ENCODE measurements at places on chromosomes 3 and 15. TPM values are rescaled to one million over a fixed set of nuclear protein-coding genes. Genes with fewer than 3 reads are reported as not detected.

- DNase-seq = no peak
- peaks cover under 1% of the 10 kb centered on the region for H3K4me1 ChIP-seq
- H3K27ac ChIP-seq = no peak overlapping the region
- H3K4me3 ChIP-seq = no peak overlapping the region
- no peaks in the 10 kb centered on the region for H3K36me3 ChIP-seq
Measured at GRCh38 chr3:171986176-171986575, 53.2 kb upstream of the FNDC3B start.

GRCh38 chr3:117201901-117202774 lies 492.6 kb downstream of the TUSC7 start:
- H3K36me3 ChIP-seq = no peaks in the 10 kb centered on the region
- no peak overlapping the region for H3K27ac ChIP-seq
- H3K4me3 ChIP-seq = no peak overlapping the region
- H3K4me1 ChIP-seq = no peaks in the 10 kb centered on the region

DNA sequence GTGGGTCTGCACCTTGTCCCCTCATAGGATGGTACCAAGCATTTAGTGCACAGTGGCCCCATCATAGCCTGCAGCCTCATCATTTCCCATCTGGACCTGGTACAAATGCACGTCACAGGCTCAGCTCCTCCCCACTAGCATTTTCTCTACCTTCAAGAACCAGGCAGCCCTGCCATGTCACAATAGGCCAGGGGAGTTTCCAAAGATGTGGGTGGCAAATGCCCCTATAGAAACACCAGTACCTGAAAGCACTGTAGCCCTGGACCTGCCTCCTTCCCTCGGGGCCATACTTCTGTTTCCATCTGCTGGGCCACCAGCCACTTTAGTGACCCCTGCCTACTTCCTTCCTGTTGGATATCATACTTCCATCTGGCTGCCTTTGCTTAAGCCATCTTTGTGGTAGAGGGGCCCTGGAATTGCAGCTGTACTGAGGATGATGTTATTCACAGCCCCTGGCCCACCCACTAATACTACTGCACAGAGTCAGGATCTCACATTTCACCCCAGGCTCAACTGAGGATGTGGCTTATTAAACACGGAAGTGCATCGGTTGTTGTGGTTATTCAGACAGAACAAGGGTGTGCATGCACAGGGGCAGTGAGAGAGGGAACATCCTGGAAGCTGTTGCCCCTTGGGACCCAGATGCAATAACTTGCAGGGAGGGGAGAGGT lies 3.8 kb downstream of the TCTA start:
- peaks cover 51% of the 10 kb centered on the region for H3K4me1 ChIP-seq
- no peaks in the 10 kb centered on the region for H3K27me3 ChIP-seq
- peak; percentile 58 for DNase-seq
- H3K4me3 ChIP-seq = peak overlapping the region; percentile 45
- H3K27ac ChIP-seq = peak overlapping the region; percentile 92

GRCh38 chr3:61980041-61980440 lies 393.3 kb downstream of the FEZF2 start:
- no peak overlapping the region for H3K27ac ChIP-seq
- DNase-seq = no peak
- H3K4me1 ChIP-seq = no peaks in the 10 kb centered on the region
- H3K4me3 ChIP-seq = no peak overlapping the region
- H3K36me3 ChIP-seq = no peaks in the 10 kb centered on the region

- no peak overlapping the region for H3K4me3 ChIP-seq
- H3K27ac ChIP-seq = no peak overlapping the region
- H3K27me3 ChIP-seq = no peaks in the 10 kb centered on the region
- no peak for DNase-seq
- H3K4me1 ChIP-seq = no peaks in the 10 kb centered on the region
Measured at GRCh38 chr3:139202226-139202958, 141.4 kb upstream of the MRPS22 start.

CILP gene
- 0.04 TPM for total RNA-seq

MYH15 gene
- total RNA-seq = 0.18 TPM

Data from CD8-positive, alpha-beta memory T cell (primary cell).